ENCODE measurements at places on chromosomes 11 and 22. TPM values are rescaled to one million over a fixed set of nuclear protein-coding genes. Genes with fewer than 3 reads are reported as not detected.

DNA sequence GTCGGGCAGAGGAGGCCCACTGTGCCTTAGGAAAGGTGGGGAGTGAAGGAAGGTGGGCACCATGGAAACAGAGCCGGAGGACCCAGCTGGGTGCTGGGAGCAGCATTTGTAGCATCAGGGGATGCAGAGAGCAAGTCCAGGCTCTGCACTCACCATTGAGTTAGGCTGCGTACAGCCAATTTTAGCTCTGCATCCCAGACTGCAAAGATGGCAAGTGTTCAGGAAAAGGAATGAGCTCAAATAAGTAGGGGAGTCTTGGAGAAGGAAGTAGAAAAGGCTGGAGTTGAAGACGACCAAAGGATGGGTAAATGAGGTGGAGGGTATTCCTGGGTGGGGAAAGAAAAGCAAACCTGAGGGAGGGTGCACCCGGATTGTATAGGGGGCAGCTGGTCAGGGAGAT is 31.6 kb upstream of the ETS1 start:
- DNase-seq, result no peak

- DNase-seq, result no peak
These were observed 917 bp downstream of the RPS6KA4 start for GRCh38 chr11:64359712-64360445.

KRTAP5-2 gene
- total RNA-seq, result not detected

GAS2 gene
- 1.8 TPM for total RNA-seq

DNA sequence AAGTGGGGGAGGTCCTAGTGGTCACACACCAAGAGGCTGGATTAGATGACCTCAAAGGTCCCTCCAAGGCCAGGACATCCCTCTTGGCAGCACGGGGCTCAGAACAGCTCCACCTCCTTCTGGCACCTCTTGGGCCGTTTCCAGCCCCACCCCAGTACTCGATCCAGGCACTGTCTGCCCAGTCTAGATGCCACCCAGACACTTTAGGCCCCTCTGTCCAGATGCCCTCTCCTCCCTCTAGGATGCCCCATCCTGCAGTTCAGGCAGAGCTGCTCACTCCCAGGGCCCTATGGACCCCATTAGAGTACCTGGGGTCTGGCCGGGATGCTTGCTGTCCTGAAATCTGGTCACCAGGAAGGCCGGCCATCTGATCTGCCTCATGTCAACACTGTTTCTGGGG is 34.7 kb upstream of the PRR5 start:
- no peak for DNase-seq

DNA sequence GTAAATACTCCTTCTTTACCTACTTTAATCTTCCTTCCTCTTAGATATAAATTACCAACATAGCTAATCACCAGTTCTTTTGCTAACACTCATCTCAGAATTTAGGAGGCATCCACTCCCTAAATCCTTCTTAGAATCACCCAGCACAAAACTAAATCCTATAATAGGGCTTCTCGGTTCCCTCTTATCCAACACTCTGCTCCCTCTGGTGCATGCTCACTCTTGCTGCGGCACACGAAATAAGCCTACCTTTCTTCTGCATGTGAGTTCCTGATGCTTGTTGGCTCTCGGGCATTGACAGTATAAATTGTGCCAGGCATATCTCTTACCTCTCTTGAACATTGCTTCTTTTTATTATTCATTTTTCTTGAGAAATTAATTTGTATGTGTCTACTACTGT is 61.0 kb downstream of the OR5AK2 start:
- DNase-seq, result no peak

GRCh38 chr11:44510372-44510771 is 55.1 kb upstream of the CD82 start:
- no peak for DNase-seq

- DNase-seq, result peak; percentile 79
These were observed 649 bp downstream of the PRRG4 start for GRCh38 chr11:32830413-32830738.

CD44 gene
- 254 TPM for total RNA-seq
